ENCODE measurements at places on chromosomes 3 and 15. TPM values are rescaled to one million over a fixed set of nuclear protein-coding genes. Genes with fewer than 3 reads are reported as not detected.

- no peak for DNase-seq
Measured at GRCh38 chr3:135853981-135854380, 111.5 kb upstream of the PPP2R3A start.

GRCh38 chr3:184145111-184145524 is 10.0 kb downstream of the EIF2B5 start:
- DNase-seq, result peak; percentile 85

DNA sequence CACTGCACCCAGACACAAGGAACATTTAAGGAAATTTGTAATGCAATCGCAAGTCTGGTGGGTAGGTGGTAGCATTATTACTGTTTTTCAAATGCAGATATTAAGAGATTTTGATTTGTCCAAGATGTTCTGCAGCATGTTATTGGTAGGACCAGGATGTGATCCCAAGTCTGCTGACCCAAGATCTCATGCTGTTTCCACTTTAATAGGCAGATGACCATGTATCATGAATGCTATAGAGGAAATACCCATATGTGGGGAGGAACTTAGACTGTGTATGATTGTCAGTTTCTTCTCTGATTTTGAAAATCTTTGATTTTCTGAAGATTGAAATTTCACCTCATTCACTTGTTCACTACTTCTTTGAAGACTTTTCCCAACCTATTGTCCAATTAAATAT is 28.7 kb downstream of the ATP6V1A start:
- no peak for DNase-seq

DNA sequence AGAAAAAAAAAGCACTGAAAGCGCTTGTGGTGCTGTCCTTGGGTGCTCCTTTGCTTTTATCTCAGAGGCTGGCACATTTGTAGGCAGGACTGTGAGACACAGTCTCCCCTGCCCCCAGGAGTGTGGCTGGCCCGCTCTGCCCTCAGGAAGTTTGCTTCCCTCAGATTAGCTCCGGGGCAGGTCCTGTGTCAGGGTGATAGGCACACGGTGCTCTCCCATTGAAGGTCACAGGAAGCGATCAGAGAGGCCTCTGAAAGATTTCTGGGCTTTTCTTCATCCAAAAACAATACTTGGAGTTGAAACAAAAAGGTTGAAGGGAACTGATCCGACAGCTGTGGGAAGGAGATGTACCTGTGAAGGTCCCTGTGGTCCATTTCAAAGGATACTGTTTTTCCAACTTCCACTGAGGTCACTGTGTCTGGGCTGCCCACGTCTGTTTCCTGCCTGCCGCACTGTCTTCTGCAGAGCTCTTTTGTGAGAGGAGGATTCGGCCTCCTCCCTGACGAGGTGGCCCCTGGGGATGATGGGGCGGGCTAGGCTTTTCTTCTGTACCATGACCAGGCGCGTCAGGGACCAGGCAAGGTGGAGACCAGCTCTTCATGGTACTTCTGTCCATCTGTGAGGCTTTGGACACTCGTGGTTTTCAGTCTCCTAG is 330.5 kb upstream of the CTDSPL start:
- no peak for DNase-seq

DNA sequence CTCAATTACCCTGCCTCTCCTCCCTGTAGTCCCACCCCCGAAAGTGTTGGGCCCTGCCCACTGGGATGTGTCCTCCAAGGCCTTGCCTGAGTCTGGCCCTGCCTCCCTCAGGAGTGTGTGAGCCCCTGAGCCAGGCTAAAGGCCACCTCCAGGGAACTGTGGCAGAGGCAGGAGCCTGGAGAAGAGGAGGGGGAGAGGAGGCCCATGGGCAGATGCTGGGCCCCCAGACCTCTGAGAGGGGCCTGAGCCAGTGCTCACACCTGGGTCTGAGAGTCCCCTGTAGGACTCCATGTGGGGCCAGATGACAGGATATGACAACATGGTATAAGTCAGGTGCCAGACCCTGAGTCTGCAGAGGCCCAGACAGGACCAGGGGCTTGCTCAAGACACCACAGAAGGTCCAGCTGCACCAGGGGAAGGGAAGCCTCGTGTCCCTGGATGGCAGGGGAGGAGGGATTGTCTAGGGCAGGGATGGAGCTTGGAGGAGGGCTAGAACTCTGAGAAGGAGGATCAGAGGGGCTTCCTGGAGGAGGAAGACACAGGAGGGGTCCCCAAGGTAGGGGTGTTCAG is 217.9 kb downstream of the TBC1D2B start:
- DNase-seq, result no peak

- no peak for DNase-seq
Measured at GRCh38 chr15:63703641-63704240, 106.6 kb downstream of the FBXL22 start.

DNA sequence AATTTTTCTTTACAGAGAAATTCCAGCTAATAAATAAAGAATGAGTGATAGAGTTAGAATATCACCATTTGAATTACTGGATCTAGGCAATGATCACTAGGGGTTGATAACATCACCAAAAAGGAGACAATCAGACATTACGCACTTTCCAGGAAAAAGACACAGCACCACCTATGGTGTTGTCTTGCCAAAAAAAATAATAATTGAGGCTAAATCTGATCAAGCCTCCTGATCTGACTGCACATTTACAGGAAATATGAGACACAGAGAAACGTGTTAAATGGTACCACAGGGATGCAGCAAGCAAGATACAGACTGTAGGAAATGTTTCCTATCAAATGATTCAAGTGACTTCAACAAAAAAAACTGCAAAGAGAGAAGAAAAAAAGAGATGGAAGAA is 92.8 kb downstream of the EOMES start:
- no peak for DNase-seq

- no peak for DNase-seq
Measured at GRCh38 chr15:90004252-90004651, 3.1 kb downstream of the ZNF710 start.

DNA sequence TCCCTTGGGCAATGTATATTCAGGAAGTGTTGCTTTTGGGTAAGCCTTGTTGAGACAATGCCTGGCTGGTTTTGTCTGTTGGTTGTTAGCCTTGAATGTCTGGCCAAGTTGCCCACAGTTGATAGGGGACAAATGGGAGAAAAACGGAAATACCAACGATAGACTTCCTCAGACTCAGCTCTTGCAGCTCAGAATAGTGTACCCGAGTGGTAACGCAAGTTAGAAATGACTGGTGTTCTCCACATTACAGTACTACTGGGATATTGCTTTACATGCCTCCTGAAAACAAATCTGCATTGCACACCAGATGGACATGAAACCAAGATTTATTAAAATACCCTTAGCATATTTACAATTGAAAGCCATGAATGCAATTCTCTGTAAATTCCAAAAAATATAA is 47.4 kb downstream of the GREM1 start:
- no peak for DNase-seq

The NBEAL2 gene
- polyA plus RNA-seq, result 22.1 TPM

The CCDC80 gene
- polyA plus RNA-seq, result 98.5 TPM

The RAB6B gene
- polyA plus RNA-seq, result 213 TPM

The DHX36 gene
- polyA plus RNA-seq, result 70.2 TPM

The GUCA1C gene
- polyA plus RNA-seq, result not detected

The ZNF660 gene
- 9.3 TPM for polyA plus RNA-seq

The TMEM115 gene
- 44.8 TPM for polyA plus RNA-seq

The TIGIT gene
- not detected for polyA plus RNA-seq

The TLR9 gene
- polyA plus RNA-seq, result 0.41 TPM

The OR5H15 gene
- not detected for polyA plus RNA-seq

The SERPINI1 gene
- 64.1 TPM for polyA plus RNA-seq

All from spinal cord (tissue), 10 donors.